Thyroid gland (tissue), 4 donors: ENCODE measurements at places on chromosomes 3 and 15. TPM values are rescaled to one million over a fixed set of nuclear protein-coding genes. Genes with fewer than 3 reads are reported as not detected.

GRCh38 chr3:170768334-170768801, 101.6 kb downstream of the RPL22L1 start:
- H3K4me3 ChIP-seq: no peak overlapping the region
- H3K4me1 ChIP-seq: peaks cover 8% of the 10 kb centered on the region
- H3K27ac ChIP-seq: no peak overlapping the region
- H3K36me3 ChIP-seq: no peaks in the 10 kb centered on the region
- no peaks in the 10 kb centered on the region for H3K27me3 ChIP-seq

DNA sequence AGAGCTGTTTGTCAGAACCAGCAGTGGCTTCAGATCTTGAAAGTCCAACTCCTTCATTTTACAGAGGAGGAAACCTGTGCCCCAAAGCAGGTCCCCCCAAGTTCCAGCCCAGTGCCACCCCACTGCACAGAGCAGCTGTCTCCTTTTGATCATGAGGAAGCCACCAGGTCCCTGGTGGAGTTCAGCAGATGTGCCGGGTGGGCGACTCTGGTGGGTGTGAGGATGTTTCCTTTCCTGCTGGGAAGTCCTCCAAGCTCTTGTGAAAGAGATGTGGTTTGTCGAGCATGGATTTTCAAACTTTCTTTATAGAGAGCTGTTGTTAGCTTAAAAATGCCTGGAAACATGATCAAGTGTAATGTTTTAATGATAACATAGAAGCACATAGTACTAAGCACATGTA, 52.0 kb downstream of the SMAD3 start:
- peaks cover 90% of the 10 kb centered on the region for H3K4me1 ChIP-seq
- DNase-seq: no peak
- H3K36me3 ChIP-seq: no peaks in the 10 kb centered on the region
- no peaks in the 10 kb centered on the region for H3K27me3 ChIP-seq
- no peak overlapping the region for H3K4me3 ChIP-seq

- H3K36me3 ChIP-seq: no peaks in the 10 kb centered on the region
- H3K4me1 ChIP-seq: peaks cover under 1% of the 10 kb centered on the region
- H3K27me3 ChIP-seq: no peaks in the 10 kb centered on the region
- no peak for DNase-seq
- no peak overlapping the region for H3K27ac ChIP-seq
Observed at GRCh38 chr3:197327701-197328100, 29.3 kb upstream of the DLG1 start.

DNA sequence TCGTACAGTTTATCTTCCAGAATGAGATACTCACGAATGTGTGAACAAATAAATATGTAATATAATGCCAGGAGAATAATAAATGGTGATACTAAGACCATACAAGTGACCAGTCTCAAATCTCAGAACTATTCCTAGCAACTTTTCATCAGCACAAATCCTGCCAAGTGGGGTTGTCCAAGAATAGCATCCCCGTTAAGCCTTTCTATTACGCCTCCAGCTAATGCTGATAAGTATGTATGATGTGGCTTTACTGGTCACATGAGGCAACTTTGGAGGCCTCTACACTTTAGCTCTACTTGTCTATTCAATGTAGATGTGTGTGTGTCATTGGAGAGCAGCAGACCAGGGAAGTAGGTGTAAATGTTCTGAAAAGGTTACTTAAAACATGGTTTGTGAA, 129.5 kb downstream of the KCNMB2 start:
- no peak overlapping the region for H3K27ac ChIP-seq
- no peaks in the 10 kb centered on the region for H3K27me3 ChIP-seq
- no peak for DNase-seq
- no peaks in the 10 kb centered on the region for H3K4me1 ChIP-seq

DNA sequence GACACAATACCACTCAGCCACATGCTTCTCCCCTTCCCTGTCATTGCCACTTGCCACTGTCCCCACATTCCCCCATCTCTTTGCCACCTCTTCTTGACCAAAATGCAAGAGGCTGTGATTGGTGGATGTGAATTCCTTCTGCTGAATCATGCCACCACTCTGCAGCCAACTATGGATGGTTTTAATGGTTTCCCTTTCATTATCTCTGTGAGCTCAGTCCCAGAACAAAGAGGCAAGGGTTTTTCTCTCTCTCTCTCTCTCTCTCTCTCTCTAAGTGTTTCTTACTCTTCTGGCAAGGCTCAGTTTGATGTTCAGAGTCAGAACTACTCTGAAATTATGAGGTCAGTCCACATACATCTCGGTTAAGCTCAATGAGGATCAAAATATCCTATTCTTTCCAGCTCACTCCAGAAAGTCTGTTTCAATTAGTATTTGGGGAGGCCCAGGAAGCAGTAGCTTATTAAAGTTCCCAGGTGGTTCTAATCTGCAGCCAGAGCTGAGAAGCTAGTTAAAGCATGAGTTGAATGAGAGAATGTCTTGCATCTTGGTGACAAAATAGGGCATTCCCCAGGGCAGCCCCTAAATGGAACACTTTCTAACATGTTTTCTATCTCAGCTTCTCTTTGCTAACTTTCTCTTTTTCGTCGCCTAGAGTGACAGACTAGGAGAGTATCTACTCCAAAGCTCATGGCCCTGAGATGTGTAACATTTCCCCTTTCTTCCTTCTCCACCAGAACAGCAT, 8.5 kb upstream of the ILDR1 start:
- no peak for DNase-seq
- no peak overlapping the region for H3K4me3 ChIP-seq
- no peaks in the 10 kb centered on the region for H3K36me3 ChIP-seq
- H3K27ac ChIP-seq: no peak overlapping the region
- H3K4me1 ChIP-seq: no peaks in the 10 kb centered on the region
- no peaks in the 10 kb centered on the region for H3K27me3 ChIP-seq

GRCh38 chr3:123318374-123318773, 116.6 kb downstream of the SEC22A start:
- H3K36me3 ChIP-seq: no peaks in the 10 kb centered on the region
- H3K4me3 ChIP-seq: no peak overlapping the region
- no peak for DNase-seq
- no peaks in the 10 kb centered on the region for H3K27me3 ChIP-seq
- H3K27ac ChIP-seq: no peak overlapping the region

Gene RTP4
- total RNA-seq: 0.45 TPM

Gene TAGLN3
- 2.6 TPM for total RNA-seq
